ENCODE measurements at places on chromosomes 11 and 22.
A peak's percentile ranks its signal among the peaks of the same experiment; 100 is the strongest.

DNA sequence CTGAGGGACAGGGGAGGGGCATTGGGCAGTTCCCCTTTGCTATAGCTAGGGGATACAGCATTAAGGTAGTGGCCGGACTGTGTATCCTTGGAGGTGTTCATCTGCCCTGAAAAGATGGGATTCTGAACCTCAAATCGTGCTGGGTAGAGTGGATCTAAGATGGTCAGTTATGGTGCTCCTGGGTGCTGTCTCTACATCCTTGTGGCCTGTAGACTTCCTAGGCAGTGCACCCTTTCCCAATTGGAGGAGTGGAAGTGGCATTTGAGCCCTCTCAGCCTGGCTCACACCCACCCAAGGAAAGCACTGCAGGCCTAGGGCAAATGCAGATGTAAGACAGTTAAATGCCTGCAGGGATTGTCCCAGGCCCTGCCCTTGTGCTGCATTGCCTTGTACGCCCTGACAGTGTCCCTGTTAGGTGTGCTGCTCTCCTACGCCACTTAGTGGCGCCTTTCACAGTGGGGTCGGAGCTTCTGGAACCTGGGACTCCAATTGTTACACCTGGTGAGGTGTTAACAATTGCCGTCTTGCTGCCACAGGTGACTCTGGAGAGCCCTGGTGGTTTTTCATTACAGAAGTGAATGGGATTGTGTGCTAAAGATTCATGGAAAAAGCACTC, 35.0 kb downstream of the PPFIBP2 start:
- no peak for DNase-seq

GRCh38 chr11:116086426-116086825, 582.2 kb upstream of the CADM1 start:
- DNase-seq, result no peak

DNA sequence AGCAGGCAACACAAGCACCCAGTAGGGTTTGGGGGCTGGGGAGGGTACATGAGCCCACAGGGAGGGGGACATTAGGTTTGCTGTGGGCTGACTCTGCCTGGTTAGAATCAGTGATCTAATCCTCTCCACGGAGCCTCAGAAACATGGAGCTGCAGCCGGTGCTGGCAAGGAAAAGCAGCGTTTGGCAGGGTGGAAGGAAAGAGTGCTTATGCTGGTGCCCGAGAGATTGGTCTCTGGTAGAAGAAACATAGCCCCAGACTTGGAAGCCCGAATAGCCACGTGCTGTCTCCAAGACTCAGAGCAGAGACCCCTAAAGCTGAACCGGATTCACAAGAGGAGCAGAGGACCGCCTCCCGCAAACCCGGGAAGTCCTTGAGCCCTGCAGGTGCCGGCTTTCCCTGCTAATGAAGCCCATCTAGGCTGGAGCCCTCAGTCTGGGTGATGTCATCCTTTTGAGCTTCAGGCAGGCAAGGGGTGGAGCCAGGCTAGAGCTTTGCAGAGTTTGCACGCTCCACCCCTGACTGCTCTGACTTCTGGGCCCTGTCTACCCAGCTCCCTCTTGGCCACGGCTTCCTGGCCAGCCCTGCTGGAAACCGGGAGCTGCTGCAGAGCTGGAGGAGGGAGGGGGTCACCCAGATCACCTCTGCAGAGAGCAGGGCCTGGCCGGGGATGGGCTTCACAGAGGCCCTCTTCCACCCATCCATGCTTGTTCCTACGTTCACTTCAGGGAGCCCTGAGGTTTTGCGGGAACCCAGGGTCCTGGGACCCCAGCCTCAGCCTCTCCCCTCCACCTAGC, 35.0 kb upstream of the JAM3 start:
- DNase-seq, result peak; percentile 72

DNA sequence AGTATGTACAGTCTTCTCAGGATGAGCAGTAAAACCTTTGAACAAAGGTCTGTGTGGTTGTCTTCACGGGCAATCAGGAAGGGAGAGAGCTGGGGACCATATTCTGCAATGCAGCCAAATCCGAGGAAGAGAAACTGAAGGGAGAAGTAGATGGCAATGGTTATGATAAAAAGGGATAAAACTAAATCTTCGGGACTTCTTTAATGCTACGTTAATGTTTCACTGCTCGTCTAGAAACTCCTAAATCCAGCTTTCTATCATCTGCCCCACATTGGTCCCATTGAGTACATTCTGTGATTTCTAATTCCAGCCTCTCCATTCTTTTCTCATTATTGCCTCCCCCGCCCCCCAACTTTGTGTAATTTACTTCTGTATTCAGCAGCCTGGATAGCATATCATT, 1.7 kb downstream of the TIMM10B start:
- no peak for DNase-seq

GRCh38 chr11:126519764-126520734, 164.6 kb downstream of the ST3GAL4 start:
- DNase-seq, result no peak

DNA sequence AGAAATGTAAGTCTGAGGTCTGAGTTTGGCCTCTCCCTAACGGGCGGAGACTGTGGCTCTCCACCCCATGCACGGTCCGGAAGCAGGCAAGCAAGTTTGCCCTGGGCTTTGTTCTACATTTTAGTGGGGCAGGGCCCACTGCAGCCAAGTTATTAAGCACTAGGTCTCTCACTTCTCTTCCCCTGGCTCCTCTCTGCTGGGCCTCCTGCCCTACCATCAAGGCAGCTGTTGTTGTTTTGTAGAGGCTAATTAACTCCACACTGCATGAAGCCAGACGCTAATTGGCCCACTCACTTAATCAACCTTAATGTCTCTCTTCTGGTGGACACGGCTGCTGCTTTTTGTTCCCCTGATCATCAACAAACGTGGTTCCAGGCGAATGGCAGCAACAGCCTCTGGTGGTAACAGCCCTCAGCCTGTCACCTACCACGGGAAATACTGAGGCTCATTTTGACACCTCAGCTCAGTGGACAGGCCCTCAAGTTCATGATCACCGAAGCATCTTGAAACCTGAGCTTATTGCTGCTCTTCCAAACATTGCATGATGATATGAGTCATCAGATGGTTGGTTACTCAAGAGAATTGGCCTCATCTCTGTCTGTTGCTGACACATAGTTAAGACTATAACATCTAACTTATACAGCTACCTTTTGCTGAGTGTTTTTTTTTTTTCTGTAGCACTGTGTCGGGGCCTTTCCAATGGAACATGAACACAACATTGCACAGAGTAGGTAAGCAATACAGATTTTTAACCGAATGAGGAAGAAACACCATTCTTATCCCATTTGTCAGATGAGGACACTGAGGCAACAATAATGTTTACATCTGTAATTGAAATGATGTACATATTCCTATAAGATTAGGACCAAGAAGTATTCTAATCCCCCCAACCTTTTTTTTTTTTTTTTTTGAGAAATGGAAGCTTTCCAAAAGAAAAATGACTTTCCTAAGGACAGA, 20.8 kb upstream of the LMO2 start:
- DNase-seq, result no peak

DNA sequence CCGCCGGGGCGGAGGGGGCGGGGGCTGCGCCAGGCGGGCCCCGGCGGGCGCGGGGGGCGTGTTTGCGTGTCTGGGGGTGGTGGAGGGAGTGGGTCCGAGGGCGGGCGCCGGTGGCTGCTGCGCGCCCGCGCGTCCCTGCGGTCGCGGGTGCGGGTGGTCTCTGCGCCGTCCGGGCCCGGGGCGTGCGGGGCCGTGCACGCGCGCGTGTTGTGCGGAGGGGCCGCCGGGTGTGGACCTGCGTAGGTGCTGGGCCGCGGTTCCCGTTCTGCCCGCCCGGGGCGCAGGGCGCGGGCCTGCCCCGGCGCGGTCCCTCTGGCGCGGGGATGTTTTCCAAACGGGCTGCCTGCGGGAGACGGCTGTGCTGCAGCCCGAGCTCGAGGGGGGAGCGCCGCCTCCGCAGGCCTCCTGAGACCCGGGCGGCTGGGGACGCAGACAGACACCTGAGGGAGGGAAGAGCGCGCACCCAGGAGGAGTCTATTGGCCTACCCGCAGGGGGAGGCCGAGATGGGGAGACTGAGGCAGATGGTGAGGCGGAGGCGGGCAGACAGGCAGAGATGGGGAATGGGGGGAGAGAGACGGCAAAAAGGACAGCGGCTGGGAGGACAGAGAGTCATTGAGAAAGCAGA, 442 bp downstream of the PELI3 start:
- no peak for DNase-seq

DNA sequence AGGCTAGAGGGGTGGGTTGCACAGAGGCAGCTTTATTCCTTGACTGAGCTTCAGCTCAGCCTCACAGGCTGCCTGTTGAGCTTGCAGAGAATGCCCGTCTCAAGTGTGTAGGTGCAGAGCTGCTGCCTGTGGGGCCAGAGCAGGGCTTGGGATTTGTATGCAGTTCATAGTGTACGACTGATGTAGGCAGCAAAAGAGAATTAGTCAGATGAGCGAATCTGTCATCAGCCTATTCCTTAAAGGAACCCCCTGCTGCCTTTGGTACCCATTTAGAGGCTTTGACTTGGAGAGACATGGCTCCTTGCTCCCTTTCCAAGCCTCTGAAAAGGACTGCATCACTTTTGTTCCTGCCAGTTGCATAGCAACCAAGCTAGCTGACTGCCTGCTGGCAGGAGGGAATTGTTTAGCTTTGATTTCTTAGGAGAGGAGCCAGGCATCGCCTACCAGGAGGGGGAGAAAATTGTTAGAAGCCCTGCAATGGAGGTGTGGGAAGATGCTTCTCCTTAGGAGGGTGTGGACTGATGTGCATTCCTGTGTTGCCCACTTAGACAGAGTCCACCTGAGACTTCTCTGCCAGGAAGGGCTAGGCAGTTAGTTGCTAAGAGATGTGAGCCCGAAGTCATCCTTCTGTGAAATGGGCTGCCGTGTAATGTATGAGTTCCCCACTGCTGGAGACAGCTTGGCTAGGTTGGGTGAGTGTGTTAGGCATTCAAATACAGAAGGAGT, 10.9 kb downstream of the ACO2 start:
- peak; percentile 82 for DNase-seq

DNA sequence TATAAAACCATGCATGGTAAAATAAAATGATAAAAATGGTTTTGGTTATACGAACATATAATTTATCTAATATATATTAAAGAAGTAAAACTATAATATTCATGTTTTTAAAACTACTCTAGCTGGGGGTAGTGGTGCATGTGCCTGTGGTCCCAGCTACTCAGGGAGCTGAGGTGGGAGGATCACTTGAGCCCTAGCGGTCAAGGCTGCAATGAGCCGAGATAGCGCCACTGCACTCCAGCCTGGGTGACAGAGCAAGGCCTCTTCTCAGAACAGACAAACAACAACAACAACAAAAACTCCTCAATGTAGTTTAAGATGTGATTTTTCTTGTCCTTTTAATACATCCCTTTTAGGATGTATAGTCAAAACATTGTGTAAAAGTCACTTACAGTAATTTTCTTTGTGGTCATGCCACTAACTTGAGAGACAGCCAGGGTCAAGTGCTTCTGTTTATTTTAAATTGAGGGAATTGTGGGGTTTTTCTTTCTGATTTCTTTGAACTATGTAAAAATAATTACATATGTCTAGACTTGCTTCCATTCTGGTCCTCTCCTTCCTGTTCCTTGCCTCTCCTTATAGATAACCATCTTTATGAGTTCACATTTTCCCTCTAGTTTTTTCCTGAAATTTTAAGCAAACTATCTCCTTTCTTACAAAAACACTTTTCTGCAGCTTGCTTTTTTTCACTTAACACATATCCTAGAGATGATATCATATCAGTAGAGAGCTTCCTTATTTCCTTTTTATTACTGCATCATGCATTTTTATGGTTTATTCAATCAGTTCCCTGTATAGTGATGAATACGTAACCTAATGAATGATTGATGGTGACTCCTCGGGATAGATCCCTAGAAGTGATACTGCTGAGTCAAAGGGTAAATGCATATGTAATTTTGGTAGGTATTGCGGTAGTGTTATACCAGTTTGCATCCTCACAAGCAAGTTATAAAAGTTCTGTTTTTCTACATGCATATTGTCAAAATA, 9.1 kb downstream of the OR2AT4 start:
- no peak for DNase-seq

GRCh38 chr11:94731880-94732601, 36.1 kb upstream of the AMOTL1 start:
- no peak for DNase-seq

GRCh38 chr11:37770145-37770544, 1172.1 kb upstream of the RAG2 start:
- no peak for DNase-seq

DNA sequence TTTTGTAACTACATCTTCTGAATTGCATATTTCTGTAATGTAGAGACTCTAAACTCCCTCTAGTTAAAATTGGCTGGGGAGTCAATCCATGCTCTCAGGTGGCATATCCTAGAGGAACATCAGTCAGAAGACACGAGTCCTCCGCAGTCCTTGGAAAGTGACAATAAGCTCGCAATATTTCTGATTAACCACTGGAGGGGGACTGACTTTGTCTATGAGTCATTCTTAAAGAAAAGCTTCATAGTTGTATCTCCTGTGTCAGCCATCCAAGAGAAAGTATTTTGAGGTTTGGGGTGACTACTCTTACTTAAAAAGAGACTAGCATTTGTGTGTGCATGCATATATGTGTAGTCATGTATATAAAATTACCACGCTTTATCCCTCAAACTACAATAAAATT, 60.2 kb downstream of the SLN start:
- DNase-seq, result no peak

GRCh38 chr11:24705474-24705873, 208.6 kb downstream of the LUZP2 start:
- DNase-seq, result no peak

DNA sequence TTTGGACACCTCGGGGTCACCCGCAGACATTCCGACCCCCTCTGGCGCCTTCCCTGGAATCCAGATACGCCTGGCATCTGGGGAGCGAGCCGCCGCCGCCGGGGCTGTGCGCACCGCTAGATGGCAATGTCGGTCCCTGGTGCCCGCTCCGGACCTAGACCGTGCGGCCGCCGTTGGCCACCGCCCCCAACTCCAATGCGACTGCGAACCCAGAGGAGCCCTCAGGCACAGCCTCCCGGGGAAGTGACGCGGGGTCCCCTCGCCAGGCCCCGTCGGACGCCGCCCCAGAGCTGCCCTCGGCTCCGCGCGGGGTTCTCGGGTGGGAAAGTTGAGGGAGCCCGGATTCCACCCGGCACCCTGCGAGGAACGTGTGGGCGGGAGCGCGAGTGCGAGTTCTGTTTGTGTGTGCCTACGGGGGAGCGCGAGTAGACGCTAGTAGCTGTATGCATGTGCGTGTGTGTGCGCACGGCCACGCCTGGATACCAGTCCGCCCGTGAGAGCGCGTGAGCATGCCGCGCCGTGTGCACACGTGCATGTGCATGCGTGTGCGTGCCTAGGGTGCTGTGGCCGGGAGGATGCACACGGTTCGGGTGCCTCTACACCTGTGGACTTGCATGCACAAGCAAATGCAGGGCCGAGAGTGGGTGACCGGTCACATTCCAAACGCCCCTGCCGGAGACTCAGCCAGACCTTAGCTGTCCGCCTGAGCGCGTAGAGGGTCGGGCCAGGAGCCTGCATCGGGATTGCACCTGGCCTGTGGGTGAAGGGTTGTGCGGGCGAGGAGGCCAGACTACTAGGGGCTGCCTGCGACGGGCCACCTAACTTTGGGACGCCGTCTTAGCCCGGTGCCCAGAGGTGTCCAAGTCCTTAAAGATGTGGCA, 1.9 kb downstream of the CHRM4 start:
- no peak for DNase-seq

DNA sequence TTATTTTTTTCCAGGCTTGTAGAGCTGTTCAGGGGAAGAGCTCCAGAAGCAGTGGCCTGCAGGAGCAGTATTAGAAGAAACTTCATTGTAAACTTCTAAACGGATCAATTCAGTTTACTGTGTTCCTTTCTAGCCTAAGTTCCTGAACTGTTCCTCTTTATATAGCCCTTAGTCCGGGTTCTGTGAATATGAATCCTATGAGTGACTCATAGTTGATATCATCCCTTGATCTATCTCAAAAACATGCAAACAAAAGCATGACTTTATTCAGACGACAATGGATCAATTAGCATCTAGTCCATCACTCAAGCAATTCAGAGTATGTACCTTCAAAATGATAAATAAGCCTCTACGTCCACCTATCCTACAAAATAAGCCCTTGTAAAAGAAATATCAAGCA, at the start of gene MMP12:
Gene MMP12 (minus strand): TSS at position 131 of the 400 bp plus-strand sequence. CDS start 45 bp downstream, at position 86.
- no peak for DNase-seq

Measured in caudate nucleus (tissue), 63 donors.